ENCODE measurements at places on chromosomes 3 and 15.

GRCh38 chr3:71372911-71373637 lies 210.5 kb downstream of the FOXP1 start:
- no peak for DNase-seq

- DNase-seq = no peak
Observed at GRCh38 chr15:61522411-61522810, 293.3 kb upstream of the RORA start.

DNA sequence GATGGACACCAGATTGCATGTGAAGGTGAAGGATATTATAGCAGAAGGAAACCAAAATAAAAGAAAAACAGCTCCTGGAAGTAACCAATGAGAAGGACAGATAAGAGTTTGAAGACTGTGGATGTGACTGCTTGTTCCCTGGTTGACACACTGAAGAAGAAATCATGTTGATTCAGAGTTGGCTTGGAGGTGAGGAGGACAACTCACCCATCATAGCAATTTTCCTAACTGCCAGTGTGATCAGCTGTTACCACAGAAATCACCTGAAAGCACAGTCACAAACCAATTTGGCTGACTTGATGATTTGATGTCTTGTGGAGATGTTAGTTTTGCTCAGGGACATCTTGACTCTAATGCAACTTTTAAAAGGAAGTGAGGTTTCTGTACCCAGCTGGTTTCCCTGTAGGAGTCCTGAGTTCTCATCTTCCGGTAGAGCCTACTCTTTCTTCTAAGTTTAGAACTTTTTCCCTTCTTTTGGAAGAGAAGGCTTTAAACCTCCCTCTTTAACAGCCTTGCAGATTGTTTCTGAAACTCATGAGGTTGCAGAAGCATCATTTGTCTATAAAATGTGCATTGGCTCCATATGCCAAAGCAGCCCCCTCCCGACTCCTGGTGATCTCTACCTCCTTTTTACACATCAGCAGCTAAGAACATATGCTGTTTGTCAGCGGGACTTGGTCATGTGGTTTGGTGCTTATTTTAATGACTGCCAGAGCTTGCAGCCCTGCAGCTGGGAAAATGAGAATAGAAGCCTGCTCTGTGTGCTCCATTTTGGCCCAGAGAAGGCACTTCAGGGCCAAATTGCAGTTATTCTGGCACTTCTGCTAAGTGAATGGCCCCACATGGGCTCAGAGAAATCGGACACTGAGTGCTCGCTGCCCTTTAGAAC lies 10.3 kb downstream of the ATG7 start:
- DNase-seq = no peak

DNA sequence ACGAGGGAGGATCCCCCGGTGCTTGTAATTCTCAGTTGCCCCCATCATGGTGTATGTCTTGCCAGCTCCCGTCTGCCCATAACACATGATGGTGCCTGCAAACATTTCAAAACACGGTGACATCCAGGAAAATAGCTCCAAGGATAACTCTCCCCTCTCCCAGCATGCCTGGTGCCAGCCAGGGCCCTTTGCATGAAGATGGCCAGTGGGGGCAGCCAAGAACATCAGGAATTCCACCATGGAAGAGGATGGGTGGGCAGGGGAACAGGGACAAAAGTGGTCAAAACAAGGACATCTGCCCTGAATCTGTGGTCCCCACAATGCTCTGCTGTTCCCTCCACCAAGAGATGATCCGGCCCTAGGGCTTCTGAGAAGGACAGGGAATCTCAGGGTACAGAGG lies 9.0 kb downstream of the KIF9 start:
- no peak for DNase-seq

GRCh38 chr3:14246414-14246813 lies 67.8 kb downstream of the LSM3 start:
- DNase-seq = no peak

- no peak for DNase-seq
Observed at GRCh38 chr3:99498550-99499234, 139.7 kb upstream of the COL8A1 start.

- no peak for DNase-seq
Observed at GRCh38 chr15:32738666-32739065, 20.9 kb downstream of the GREM1 start.

GRCh38 chr3:73018790-73019441 lies 22.3 kb downstream of the PPP4R2 start:
- DNase-seq = no peak

DNA sequence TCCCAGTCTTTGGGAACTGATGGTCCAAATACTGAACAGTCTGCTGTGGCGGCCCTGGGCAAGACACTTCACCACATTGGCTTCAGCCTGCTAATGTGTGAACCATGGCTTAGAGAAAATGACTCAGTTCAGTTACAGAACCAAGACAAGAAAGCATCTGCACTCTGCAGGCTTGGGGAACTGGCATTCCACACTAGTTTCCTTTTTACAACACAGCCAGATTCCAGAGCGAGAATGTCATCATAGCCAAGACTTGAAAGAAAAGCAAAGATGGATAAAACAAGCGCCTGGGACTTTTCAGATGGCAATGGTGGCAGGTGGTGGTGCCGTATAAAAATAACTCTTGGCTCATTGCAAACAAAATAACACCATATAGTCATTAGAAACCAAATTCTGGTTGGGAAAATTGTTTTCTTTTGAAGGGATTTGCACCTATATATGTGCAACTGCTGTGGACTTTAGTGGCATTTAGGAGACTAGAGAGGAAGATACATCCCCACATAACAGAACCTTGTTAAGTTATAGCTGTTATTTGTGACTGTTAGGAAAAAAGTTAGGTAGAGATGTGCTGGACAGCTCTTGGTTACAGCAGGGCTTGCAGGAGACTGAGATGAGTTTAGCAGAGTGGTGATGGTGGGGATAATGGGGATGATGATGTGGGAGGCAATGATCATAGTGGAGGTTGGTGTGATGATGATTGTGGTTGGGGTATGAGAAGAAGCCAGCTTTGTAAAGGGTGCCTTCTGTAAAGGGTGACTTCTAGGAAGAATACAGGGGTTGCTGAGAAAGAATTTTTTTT lies 273.6 kb downstream of the THRB start:
- no peak for DNase-seq

- no peak for DNase-seq
Observed at GRCh38 chr15:67161412-67161811, 93.0 kb downstream of the AAGAB start.

DNA sequence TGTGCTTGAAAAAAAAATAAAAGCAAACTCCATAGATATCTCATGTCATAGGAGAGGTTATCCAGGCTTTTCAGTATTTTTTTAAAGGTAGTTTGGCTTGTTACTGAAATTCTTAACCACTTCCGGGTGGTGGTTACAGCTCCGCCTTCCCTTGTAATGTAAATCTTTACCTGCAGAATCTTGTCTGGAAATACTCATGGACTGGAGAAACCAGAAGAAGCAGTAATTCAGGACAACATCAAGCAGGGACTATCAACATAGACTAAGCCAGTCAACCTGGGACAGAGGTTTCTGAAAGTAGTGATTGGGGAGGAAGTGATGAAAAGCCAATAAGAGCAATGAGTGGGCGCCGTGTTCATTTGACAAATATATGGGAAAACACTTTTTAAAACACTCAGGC lies 78.9 kb upstream of the SKOR1 start:
- DNase-seq = peak; percentile 65

DNA sequence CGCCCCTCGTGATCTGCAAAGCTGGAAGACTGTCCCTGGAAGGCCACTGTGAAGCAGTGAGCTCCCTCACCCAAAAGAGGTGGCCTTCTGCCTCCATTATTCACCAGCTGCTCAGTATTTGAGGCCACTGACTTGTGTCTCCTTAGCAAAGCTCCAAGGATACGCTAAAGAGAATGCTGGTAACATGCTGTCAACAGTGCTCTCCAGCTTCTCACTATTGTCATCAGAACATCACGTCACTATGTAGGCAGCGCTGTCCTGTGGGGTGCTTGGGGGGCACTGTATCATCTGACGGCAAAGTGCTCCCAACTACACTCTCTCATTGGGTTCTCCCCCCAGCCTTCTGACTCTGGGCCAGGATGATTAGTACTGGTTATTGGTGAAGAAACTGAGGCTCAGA lies 14.3 kb downstream of the ITIH4 start:
- DNase-seq = no peak

- no peak for DNase-seq
Observed at GRCh38 chr3:98172621-98173020, 6.1 kb downstream of the OR5H15 start.

DNA sequence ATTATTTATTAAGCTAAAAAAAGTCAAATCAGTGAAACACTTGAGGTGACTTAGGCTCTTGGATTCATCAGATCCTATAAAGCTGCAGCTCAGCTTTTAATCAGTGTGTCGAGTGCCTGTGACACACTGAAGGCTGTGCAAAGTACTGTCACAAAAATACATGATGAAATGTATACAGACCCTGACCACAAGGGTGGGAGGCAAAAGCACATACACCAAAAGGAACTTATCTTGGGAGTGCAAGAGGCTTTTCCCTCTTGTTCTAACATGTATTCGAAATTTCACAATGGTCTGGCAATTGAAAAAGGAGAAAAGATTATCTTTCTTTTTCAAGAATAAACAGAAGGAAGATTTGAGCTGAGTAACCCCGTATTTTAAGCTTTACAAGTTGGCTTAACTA lies 35.9 kb downstream of the VGLL4 start:
- no peak for DNase-seq

DNA sequence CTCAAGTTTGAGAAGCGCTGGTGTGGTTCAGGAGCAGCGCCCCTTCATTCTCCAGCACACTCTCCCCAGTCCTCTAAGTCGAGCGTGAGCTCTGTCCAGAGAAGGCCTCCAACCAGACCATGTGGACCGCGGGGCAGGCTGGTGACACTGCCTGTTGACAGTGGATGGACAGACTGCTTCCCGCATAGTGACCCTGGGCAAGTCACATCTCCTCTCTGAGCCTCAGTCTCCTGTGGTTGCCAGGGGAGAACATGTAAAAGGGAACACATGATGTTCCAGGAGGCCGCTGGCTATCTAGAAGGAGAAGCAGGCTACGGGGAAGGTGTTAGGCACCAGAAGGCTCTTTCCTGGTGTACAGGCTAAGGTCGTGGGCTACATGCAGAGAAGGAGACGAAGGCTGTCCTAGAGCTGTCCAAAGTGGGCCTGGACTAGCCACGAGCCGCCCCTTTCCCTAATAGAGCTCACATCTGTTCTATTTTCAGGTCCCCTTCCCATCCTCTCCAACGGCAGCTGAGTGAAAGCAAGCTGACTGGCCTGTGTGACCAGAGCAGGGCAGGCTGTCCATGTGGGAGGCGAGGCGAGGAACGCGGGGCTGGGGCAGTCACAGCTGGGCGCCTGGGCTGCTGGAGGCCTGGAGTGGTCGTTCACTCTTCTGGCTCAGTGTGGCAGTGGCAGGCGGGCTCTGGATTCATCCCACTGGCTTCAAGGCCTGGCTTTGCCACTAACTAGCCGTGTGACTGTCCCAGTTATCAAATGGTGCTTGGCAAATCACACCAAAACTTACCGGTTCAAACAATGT lies 11.1 kb downstream of the ISG20 start:
- no peak for DNase-seq

- DNase-seq = no peak
Observed at GRCh38 chr3:125140011-125140817, 72.3 kb downstream of the SLC12A8 start.

DNA sequence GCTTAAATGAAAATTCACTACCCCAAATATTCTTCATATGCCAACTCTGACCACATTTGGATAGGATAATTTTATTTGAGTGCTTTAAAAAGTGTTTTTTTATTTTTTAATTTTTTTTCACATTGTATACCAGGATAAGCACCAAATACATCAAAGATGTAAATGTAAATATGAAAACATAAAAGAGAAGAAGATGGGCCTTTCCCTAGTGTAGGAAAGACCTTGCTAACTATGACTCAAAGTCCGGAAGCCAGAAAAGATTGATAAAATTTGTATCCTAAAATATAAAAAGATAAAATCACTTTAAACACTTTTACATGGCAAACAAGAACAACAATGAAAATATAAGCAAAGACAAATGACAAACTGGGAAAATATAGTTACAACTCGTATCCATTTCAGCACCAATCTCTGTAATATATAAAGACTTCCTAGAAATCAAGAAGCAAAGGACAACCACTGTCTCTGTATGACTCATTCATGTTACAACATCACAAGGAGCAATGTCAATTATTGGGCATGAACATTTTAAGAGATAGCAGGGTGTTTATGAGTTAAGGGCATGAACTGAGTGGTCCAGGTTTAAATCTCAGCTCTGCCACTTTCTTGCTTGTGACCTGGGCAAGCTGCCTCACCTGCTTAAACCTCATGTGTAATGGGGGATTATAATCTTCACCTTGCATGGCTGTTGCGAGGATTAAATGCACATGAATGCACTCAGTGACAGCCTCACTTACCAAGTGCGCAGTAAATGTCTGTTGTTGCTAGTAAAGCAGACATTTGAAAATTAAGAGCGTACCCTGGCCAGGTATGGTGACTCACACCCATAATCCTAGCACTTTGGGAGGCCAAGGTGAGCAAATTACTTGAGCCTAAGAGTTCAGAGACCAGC lies 25.3 kb upstream of the ARHGEF3 start:
- DNase-seq = no peak

GRCh38 chr3:174466471-174467054 lies 392.6 kb upstream of the NAALADL2 start:
- DNase-seq = no peak

- no peak for DNase-seq
Observed at GRCh38 chr3:183317271-183317670, 64.2 kb downstream of the B3GNT5 start.

DNA sequence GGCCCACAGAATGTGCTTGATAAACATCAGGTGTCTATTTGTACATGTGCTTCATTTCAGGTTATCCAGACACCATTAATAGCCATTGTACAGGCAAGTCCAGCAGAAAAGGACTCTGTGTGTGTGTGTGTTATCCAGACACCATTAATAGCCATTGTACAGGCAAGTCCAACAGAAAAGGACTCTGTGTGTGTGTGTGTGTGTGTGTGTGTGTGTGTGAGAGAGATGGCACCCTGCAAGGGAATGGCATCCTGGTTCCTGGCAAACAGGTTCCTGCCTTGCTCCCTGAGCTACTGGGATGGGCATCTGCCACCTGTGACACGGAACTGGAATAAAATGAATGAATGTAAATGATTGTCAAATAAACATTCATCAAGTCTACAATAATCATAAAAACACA lies 11.7 kb downstream of the SUCLG2 start:
- no peak for DNase-seq

- no peak for DNase-seq
Observed at GRCh38 chr15:66752078-66752477, 50.0 kb downstream of the SMAD6 start.

DNA sequence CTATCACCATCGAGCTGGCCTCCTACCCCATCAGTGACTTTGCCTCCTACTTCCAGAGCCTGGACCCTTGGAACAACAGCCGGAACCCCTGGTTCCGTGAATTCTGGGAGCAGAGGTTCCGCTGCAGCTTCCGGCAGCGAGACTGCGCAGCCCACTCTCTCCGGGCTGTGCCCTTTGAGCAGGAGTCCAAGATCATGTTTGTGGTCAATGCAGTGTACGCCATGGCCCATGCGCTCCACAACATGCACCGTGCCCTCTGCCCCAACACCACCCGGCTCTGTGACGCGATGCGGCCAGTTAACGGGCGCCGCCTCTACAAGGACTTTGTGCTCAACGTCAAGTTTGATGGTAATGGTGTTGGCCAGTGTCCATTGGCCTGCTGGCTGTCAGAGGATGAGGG lies 6.1 kb downstream of the GRM2 start:
- DNase-seq = no peak
